Dermis microvascular lymphatic vessel endothelial cell (primary cell): ENCODE measurements at places on chromosomes 13 and 19. TPM values are rescaled to one million over a fixed set of nuclear protein-coding genes. Genes with fewer than 3 reads are reported as not detected.

DNA sequence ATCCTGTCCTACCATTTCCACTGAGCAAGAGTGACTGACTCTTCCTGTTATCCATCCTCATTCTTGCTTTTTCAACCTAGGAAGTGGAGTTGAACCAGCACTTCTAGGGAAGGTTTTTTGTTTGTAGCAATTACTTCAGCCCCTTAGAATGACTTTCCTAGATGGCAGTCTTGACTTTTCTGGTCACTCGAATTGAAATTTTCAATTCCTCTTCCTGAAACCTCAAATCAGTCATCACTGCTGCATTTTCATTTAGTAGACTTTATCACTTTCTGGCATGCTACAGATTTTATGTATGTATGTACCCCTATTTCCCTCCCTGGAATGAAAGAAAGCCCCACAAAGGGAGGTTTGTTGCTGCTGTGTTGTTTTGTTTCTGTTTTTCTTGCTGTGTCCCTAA, 915.9 kb downstream of the PCDH17 start:
- no peak for DNase-seq

GRCh38 chr19:11261431-11261970, 823 bp downstream of the DOCK6 start:
- no peak for DNase-seq

DNA sequence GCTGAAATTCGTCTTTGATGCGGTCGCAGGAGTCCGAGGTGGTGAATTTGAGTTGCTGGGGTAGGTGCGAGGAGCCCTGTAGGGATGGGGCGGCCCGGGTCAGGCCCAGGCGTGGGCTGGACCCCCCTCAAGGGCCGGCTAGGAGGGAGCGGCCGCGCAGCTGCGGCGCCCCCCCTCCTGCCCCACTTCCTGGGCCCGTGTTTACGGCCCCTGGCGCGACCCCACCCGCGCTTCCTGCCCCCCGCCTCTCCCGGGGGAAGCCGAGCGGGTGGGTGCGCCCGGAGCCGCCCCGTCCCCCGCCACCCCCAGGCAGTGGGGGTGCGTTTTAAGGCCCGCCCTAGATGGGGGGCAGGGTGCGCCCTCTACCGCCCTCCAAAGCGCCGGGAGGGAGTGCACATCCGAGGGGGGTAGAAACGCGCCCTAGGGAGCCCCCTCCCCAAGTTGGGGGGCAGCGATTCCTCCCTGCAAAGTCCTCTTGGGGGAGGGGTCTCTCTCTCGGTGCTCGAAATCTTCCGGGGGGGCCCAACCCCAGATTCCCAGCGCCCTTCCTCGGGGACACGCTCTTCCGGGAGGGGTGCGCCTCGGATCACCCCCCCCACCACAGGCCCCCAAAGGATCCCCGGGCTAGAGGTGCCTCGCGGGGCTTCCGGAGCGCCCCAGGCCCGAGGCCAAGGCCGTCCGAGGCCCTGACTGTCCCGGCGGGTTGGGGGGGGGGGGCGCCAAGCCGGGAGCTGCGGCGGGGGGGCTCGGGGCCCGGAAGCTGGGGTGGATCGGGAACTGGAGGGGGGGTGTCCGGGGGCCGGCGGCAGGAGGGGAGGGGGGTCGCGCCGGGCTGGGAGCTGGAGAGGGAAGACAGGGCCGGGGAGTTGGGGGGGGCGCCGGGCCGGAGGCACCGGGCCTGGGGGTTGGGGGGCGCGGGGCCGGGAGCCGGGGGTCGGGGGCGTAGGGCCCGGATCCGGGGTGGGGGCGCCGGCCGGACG, 823 bp downstream of the TLE5 start:
- DNase-seq: peak; percentile 31

GRCh38 chr19:18741124-18742121, 49.7 kb downstream of the COMP start:
- peak; percentile 57 for DNase-seq

GRCh38 chr19:10653732-10654609, at the start of gene ILF3:
ILF3 (plus strand) TSS chr19:10654346; CDS start chr19:10670606, 16,260 bp downstream.
- DNase-seq: peak; percentile 100

DNA sequence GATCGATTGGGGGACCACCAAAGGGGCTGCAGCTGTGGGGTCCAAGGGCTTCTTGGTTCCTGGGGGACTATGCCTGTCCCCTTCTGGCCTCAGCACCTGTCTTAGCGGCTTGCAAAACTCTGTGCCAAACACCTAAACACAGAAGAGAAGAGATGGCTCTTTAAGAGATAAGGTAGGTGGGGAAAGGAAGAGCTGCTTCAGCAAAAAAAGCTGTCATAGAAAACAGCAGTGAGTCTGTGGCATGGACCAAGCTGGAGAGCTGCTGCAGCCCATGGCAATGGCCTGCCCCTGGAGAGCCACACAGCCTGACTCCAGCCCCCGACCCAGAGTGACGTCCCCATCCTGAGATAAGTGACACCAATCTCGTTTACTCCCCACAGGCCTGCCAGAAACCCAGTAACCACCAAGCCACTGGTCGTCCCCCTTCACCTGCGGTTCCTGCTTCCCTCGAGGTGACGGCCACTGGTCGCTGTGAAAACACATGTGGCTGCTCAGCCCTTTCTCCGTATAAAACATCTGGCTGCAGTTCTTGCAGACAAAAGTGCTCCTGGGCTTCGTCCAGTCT, 25.0 kb upstream of the NAPA start:
- DNase-seq: no peak

GRCh38 chr13:74168263-74168675, 34.1 kb upstream of the KLF12 start:
- no peak for DNase-seq

GRCh38 chr13:26386026-26386425, 132.1 kb downstream of the CDK8 start:
- DNase-seq: no peak

GRCh38 chr13:114009590-114010400, 35.9 kb upstream of the C13orf46 start:
- DNase-seq: no peak

- no peak for DNase-seq
Measured at GRCh38 chr13:58048670-58049069, 417.1 kb downstream of the PCDH17 start.

DNA sequence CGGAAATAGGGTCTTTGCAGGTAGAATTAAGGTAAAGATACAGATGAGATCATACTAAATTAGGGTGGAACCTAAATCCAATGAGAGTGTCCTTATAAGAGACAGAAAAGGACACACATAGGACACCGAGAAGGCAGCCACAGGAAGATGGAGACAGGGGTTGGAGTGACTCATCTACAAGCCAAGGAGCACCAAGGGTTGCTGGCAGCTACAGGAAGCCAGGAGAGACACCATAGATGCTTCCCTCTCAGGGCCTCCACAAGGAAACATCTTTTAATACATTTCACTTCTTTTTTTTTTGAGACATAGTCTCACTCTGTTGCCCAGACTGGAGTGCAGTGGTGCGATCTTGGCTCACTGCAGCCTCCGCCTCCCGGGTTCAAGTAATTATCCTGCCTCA, 10.1 kb downstream of the TMEM143 start:
- no peak for DNase-seq

DNA sequence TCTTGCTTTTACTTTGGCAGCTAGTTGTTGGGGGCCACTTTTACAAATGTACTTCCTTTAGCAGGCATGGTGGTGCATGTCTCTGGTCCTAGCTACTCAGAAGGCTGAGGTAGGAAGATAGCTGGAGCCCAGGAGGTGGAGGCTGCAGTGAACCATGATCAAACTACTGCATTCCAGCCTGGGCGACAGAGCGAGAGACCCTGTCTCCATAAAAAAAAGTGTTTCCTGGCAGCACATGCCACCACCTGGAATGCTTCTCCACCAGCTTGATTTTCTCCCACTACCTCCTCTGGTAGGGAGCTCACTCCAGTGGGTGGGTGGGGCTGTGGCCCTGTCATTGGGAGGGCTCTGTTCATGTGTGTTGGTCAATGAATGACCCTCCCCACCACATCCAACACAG, 12.5 kb downstream of the FZR1 start:
- DNase-seq: no peak

DNA sequence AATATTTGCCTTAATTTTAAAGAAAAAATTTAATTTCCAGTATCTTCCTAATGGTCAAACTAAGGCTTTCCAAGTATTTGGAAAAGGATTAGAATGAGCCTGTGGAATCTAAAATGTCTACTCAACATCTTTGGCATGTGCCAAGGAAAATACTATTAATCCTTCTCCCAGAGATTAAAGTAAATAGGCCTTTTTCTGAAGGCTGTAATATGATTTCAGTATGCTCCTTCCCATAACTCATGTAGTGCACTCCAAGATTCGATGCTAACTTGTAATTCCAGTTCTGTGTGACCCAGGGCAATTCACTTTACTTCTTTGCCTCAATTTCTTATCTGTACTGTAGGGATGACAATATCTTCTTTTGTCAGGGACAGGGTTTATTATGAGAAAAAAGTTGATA, 196.9 kb downstream of the ZIC5 start:
- no peak for DNase-seq

DNA sequence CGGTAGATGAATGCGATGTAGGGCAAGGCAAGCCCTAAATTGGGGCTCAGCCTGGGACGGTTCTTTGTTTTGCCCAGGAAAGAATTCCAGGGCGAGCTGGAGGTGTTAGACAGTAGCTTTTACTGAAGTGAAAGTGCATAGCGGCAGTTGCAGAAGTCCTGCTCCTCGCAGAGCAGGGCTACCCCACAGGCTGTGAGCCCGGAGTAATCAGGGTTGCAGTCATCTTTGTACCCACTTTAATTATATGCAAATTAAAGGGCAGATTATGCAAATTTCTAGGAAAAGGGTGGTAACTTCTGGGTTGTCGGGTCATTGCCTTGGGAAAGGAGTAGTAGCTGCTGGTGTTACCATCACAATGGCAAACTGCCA, 30.5 kb downstream of the VAV1 start:
- DNase-seq: no peak

- DNase-seq: no peak
Measured at GRCh38 chr13:75025956-75026355, 456.0 kb downstream of the TBC1D4 start.

DNA sequence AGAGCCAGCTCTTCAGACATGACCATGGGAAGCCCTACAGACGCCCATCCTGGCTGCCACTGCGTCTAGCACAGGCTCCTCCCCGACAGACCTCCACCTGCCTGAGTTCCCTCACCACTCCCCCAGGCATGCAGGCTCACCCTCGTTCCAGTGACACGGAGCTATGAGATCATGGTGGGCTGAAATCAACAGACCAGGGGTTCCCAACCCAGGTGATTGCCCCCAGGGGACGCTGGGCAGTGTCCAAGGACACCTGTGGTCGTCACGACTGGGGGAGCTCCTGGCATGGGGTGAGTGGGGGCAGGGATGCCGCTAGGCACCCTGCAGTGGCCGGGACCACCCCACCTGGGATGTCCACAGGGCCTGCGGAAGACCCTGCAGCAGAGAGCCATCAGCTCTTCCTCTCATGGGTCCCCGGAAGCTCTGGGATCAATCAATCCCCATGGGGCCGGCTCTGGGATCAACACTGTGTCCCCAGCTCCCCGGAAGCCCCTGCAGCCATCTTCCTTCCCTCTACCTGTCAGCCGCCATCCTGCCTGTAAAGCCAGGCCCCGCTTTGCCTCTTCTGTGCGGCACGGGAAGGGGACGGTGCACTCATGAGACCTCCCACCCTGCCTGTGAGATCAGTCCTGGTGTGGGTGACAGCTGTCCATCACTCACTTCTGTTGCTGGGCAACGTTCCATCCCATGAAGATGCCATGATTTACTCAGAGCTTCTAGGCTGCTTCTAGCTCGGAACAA, 12.8 kb upstream of the MADCAM1 start:
- no peak for DNase-seq

GRCh38 chr13:80666782-80667552, 326.0 kb upstream of the SPRY2 start:
- no peak for DNase-seq

CCNA1 gene
- 0.63 and 18.7 TPM in 2 replicates for total RNA-seq

TNFSF11 gene
- total RNA-seq: not detected in 2 replicates

FCER2 gene
- not detected in 2 replicates for total RNA-seq

MUC16 gene
- total RNA-seq: not detected in 2 replicates

NLRP11 gene
- total RNA-seq: under 0.01 TPM in 2 replicates

C19orf81 gene
- 0.89 TPM in 1 of 2 replicates, not detected in the other for total RNA-seq

ABHD8 gene
- total RNA-seq: 5.1 and 8.2 TPM in 2 replicates
